ENCODE measurements at places on chromosomes 2 and 18.
A peak's percentile ranks its signal among the peaks of the same experiment; 100 is the strongest.

GRCh38 chr2:20538308-20539132, 91.6 kb downstream of the RHOB start:
- DNase-seq, result no peak

GRCh38 chr18:57898506-57899124, 95.5 kb upstream of the ATP8B1 start:
- DNase-seq, result no peak

- no peak for DNase-seq
Observed at GRCh38 chr2:134739879-134740301, 21.1 kb upstream of the TMEM163 start.

DNA sequence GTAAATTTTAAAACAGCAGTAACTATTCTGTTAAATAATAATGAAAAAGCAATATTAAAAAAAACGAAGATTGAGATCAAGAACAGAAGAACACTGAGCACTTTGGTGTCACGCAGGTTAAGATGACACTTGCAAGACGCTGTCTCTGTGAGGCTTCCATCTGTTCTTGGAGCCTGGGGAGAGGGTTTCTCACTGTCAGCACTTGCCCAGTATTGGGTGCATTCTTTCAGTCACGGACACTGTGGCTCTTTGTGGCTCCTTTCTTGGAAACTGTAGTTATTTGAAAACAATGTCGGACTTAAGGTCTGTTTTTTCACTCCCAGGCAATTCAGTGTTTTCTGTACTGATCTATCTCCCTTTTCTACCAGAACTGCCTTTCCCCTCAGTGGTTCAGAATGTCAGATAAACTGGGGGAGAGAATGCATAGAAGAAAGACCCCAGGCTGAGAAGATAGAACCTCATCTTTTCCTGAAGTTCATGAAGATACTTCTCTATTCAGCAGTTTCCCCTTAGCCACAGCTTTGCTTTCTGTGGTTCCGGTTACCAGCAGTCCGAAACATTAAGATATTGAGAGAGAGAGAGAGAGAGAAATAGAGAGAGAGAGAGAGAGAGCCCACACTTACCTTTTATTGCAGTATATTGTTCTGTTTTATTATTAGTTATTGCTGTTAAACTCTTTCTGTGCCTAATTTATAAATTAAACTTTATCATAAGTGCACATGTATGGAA, 283.3 kb downstream of the DCDC2C start:
- DNase-seq, result no peak

- DNase-seq, result no peak
Observed at GRCh38 chr2:238895891-238896600, 48.2 kb downstream of the TWIST2 start.

- peak; percentile 52 for DNase-seq
Observed at GRCh38 chr18:31977270-31977872, 34.4 kb upstream of the TRAPPC8 start.

DNA sequence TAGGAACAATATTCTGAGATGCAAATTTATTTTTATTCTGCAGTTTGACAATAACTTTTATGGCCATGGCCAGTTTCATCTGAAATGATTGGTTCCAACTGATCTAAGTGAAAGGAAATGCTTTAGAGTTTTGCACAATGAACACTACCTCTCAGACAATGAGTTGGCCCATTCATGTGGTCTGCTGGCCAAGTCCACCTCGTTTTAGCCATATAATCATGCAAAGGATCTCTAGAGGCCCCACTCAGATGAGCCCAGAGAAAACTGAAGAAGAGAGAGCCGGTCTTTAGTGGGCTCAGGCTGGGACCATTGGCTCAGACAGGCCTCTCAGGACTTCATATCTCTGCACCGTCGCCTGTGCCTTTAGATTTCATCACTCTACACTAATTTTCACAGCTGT, 254.7 kb downstream of the MREG start:
- no peak for DNase-seq

GRCh38 chr18:56139792-56140254, 498.6 kb downstream of the TXNL1 start:
- DNase-seq, result no peak

DNA sequence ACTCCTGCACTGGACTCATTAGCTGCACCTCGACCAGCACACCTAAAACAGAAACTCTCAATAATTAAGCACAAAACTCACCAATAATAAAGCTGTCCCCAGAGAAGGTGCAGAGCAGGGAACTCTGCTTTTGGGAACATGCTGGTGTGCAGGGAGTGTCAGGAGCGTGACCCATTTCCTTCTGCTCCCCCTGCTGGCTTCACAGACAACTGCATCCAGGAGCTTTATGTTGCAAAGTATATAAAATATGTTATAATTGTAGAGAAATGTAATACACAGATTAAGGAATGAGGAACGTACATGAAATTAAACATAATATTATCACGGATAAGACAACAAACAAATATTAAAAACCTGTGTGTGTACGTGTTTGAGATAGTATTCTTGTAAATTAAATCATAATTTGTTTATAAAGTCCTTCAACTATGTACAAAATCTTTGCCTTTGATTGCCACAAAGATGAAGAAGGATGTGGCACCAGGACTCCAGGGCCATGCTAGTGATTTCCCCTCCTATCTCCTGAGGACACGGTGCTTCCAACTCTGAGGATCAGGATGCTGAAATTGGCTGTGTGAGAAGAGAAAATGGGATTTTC, 68.6 kb upstream of the MAL start:
- peak; percentile 45 for DNase-seq

- no peak for DNase-seq
Observed at GRCh38 chr2:8551622-8552074, 130.2 kb upstream of the ID2 start.

GRCh38 chr18:62745089-62745751, 29.9 kb downstream of the PHLPP1 start:
- no peak for DNase-seq

DNA sequence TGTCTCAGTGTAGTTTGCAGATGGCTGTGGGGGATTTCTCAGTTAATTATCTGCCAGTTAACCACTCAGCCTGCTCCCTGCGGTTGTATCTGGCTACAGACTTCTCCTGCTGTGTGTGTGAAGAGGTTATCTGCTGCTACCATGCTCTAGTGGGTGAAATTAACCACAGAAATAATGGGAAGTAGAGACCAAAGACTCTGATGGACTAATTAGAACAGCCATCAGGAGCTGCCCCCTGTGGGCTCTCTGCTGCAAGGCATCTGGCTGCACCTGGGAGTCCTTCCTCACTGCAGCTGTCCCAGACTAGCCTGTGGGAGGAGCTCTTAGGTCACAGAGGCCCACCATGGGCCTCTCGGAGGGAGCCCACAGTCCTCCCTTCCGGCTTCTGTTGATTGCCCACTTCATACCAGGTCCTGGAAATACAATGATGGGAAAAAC, 66.6 kb downstream of the CTIF start:
- DNase-seq, result no peak
